ENCODE measurements at places on chromosomes 4 and X.

DNA sequence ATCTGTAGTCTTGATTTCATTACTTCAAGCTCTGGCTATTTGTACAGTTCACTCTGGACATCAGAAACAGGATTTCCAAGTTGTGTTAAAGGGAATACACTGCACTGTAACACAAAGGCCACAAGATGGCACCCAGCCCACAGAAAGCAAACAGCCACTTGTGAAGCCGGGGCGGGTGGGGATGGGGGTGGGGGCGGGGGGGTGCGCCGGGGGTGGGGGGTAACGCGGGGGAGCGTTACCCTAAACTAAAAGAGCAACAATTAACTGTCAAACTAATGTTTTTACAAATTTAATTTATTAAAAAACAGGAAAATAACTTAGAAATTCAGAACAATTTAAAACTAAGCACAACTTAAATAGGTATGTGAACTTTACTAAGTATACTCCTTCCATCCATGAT is 27.3 kb downstream of the PRDX4 start:
- H3K27me3 ChIP-seq, result no peaks in the 10 kb centered on the region
- H3K4me3 ChIP-seq, result no peak overlapping the region
- no peak overlapping the region for H3K27ac ChIP-seq
- H3K4me1 ChIP-seq, result no peaks in the 10 kb centered on the region

GRCh38 chr4:24915121-24915922 is 2.5 kb upstream of the CCDC149 start:
- no peak overlapping the region for H3K27ac ChIP-seq
- H3K4me3 ChIP-seq, result no peak overlapping the region
- peaks cover 34% of the 10 kb centered on the region for H3K27me3 ChIP-seq
- no peaks in the 10 kb centered on the region for H3K36me3 ChIP-seq
- no peaks in the 10 kb centered on the region for H3K4me1 ChIP-seq
- ATAC-seq, result no peak

GRCh38 chr4:102525097-102525496 is 23.9 kb downstream of the NFKB1 start:
- ATAC-seq, result no peak
- H3K27ac ChIP-seq, result peak overlapping the region; percentile 15
- H3K27me3 ChIP-seq, result no peaks in the 10 kb centered on the region
- H3K4me3 ChIP-seq, result peak overlapping the region; percentile 68

DNA sequence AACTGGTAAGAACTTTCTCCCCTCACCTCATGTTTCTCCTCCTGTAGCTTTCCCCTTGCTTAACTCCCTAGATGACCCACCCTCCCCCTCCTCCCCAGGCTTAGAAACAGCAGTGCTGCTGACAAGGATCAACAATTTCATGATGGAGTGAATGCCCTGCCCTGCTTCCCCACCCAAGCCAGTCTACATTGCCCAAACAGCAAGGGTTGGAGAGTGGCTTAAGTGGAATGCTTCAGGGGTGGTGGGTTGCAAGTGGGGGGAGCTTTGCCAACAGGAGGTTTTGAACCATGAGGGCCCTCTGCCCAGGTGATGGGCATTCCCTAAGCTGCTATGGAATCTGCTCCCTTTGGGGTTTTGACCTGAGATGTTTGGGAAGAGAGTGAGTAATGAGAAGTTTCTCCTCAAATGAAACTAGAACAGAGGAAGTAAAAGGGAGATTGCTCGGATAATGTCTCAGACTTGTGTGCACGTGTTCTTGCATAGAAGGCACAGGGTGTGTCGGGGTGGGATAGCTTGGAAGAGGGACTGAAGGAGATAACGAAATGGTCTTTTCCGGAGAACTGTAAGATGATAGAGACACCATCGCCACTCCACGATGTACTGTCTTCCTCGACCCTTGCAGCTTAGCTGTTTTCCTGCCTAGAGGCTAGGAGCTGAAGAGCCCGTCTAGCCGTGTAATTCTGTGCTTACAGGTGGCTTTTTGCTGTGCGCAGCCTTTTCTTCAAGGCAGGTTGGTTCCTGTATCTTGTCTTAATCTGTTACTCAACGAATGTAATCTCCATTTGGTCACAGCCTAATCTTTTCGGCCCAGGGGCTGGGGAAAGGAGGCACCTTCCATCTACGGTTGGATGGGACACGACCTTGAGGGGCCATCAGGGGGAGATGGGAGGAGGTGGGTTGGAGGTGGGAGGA is 10.1 kb downstream of the GDPD2 start:
- H3K4me1 ChIP-seq, result no peaks in the 10 kb centered on the region
- H3K27me3 ChIP-seq, result no peaks in the 10 kb centered on the region
- H3K4me3 ChIP-seq, result peak overlapping the region; percentile 87
- ATAC-seq, result peak; percentile 2

- no peak overlapping the region for H3K4me3 ChIP-seq
- peak; percentile 46 for ATAC-seq
- H3K36me3 ChIP-seq, result no peaks in the 10 kb centered on the region
Measured at GRCh38 chr4:24753519-24753918, 41.9 kb upstream of the SOD3 start.

DNA sequence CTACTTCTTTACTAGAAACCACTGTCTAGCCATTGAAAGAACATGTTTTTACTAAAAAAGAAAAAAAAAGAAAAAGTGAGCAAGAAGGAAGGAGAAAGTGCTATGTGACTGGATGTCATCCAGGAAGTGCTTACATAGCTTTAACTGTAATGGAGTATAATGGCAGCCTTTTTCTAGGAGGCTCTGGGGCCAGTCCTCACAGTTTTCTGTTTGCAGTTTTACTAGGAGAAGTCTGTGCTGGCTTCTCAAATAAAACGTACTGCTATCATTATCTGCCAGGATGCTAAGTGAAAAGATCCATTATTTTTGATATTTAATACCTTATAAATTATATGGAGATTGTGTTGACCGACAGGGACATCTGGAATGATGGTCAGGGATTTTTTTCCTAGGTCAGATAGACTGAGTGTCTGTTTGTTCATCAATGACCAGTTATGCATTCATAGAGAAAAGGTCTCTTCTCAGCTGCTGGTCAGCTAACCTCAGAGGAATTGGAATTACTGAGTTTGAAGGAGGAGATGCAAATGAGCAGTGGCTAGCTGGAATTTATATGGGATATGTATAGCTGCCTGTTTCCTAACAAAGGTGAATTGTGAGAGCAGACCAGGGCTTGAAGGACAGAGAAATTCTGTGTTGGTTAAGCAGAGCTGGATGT is 21.7 kb downstream of the LPAR4 start:
- no peaks in the 10 kb centered on the region for H3K27me3 ChIP-seq
- H3K36me3 ChIP-seq, result no peaks in the 10 kb centered on the region
- H3K4me3 ChIP-seq, result no peak overlapping the region

DNA sequence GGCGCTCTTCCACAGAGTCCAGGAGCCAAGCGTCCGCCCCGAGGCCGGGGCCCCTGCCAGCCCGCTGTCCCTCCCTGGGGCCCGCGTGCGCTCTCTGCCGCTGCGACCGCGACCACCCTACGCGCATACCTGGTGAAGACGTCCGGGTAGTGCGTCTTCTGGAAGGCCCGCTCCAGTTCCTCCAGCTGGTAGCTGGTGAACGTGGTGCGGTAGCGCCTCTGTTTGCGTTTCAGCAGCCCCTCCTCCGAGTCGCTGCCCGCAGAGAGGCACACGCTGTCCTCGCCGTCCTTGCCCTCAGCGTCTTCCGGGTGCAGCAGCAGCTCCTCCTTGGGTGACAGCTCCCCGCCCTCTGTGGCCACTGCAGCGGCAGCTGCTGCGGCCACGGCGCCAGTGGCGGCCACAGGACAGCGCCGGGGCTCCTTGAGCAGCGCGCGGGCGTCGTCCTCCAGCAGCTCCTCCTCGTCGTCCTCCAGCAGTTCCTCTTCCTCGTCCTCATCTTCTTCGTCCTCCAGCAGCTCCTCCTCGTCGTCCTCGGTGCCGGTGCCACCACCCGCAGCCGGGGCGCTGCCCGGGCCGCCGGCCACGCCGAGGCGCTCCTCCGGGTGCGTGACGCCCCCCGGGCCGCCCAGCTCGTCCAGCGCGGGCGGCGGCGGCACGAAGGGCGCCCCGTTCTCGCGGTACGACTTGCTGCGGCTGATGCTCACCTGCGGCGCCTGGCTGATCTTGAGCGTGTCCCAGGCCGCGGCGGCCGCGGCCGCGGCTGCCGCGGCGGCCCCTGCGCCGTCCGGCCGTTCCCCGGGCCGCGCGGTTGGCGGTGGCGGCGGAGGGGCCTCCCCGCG is 2.8 kb downstream of the ARX start:
- H3K27ac ChIP-seq, result no peak overlapping the region
- no peak for ATAC-seq
- peak overlapping the region; percentile 60 for H3K4me3 ChIP-seq
- H3K27me3 ChIP-seq, result peaks cover 34% of the 10 kb centered on the region
- no peaks in the 10 kb centered on the region for H3K4me1 ChIP-seq

DNA sequence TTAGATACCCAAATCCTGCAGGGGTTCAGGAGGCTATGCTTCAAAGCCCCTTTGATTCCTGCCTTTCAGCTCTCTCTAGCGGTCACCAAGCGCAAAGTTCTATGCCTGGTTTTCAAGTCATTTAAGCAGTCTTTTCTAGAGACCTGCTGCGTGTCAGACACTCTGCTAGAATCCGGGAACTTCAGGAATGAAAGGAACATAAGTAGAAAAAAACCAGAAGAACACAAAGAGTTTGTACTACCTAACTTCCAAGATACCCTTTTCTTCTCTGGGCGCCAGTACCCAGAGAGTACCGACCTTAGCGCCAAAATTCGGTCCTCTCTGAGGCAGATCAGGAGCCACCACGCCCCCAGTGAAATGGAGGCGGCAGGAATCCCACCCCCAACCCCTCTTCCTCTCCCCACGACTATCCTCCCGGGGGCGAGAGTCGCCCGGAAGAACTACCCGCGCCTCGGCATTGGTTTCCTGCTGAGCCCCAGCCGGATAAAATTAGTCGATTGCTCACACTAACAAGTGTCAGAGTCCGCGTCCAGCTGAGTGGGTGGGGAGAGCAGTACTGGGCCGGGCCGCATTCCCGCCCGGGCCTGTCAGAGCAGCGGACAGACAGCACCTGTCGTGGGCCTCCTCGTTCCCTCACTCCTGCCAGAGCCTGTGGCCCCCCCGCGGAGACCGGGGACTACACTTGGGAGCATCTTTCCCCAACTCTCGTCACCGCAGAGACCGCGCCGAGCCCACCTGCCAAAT is 78.8 kb downstream of the RLIM start:
- H3K4me3 ChIP-seq, result peak overlapping the region; percentile 75
- peak overlapping the region; percentile 88 for H3K27ac ChIP-seq
- no peaks in the 10 kb centered on the region for H3K36me3 ChIP-seq
- ATAC-seq, result peak; percentile 38
- peaks cover 5% of the 10 kb centered on the region for H3K4me1 ChIP-seq
- H3K27me3 ChIP-seq, result no peaks in the 10 kb centered on the region

Measured in activated T-helper 17 cell treated with anti-CD3 and anti-CD28 coated beads, Interleukin-2, amount 50 U/mL, for 72 hours (primary cell).